ENCODE measurements at places on chromosomes 3 and 15.

DNA sequence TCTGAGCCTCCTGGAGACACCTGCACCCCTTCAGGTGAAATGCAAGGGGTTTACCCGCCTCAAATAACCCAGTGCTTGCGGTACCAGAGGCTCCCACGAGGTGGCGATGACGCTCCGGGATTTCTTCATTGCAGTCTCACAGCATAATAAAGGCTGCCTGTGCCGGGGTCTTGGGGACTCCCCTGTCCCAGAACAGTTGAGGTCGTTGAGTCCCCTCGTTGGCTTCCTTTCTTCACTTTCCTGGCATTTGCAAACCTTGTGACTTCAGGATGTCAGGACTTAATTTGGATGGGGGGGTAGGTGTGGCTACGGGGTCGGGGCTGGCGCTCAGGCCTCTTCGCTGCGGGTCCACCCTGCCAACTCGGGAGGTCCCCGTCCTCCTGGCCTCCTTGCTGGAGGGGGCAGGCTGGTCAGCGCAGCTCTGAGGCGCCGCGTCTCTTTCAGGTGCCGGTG lies 1.3 kb downstream of the GNAT1 start:
- DNase-seq = peak; percentile 69

- no peak for DNase-seq
Observed at GRCh38 chr3:182165234-182165633, 453.5 kb downstream of the SOX2 start.

DNA sequence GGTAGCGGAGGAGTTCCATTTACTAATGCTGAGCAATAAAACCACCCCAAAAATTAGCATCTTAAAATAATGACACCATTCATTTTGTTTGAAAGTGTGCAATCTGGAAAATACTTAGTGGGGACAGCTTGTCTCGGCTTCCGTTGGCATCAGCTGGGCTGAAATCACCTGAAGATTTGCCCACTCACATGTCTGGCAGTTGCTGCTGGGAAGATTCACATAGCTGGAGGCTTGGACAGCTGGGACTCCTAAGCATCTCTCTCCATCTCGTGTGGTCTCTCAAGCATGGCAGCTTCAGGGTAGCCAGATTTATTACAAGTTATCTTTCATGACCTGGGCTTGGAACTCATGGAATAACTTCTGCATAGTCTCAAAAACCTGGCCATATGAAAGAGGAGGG lies 38.4 kb upstream of the BFSP2 start:
- no peak for DNase-seq

DNA sequence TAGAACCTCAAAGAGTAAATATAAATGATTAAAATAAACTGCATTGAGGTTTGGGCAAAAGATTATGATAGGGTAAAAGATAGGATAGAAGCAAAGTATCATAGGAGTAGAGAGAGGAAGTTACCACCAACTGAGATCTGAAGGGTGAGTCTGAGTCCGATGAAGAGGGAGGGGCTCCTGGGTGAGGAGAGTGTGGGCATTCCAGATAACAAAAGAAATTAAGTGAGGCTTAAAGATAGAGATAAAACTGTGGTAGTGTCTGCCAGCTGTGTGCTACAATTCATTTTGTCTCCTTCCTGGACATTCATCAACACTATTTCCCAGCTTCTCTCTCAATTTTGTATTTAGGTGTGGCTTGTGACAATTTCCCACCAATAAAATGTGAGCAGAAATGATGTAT lies 343.0 kb upstream of the PLSCR5 start:
- no peak for DNase-seq

- no peak for DNase-seq
Observed at GRCh38 chr3:98884675-98885371, 16.7 kb downstream of the DCBLD2 start.

DNA sequence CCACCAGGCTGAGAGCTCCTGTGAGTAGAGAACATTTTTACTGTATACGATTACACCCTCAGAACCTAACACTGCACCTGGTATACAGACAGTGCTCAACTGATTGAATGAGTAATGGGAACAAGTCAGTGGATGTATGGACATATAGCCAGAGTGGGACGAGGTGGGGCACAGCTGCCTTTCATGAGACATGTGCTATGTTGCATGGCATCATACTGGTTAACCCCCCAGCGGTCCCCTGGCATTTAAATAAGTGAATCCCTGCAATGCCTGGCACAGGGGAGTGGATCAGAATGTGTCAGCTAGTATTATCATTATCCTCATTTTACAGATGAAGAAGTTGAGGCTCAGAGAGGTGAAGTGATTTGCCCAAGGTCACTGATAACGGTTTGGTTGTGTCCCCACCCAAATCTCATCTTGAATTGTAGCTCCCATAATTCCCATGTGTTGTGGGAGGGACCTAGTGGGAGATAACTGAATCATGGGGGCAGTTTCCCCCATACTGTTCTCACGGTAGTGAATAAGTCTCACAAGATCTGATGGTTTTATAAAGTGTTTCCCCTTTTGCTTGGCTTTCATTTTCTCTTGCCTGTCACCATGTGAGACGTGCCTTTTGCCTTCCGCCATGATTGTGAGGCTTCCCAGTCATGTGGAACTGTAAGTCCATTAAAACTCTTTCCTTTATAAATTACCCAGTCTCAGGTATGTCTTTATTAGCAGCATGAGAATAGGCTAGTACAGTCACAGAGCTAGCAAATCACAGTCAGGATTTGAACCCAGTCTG lies 56.0 kb upstream of the ATP2B2 start:
- no peak for DNase-seq
